ENCODE measurements at places on chromosomes 5 and 9.
A peak's percentile ranks its signal among the peaks of the same experiment; 100 is the strongest.

GRCh38 chr5:143274952-143275351 lies 128.5 kb downstream of the NR3C1 start:
- no peak for DNase-seq

- DNase-seq, result no peak
These were observed 721.3 kb upstream of the SEMA6A start for GRCh38 chr5:117295941-117296340.

DNA sequence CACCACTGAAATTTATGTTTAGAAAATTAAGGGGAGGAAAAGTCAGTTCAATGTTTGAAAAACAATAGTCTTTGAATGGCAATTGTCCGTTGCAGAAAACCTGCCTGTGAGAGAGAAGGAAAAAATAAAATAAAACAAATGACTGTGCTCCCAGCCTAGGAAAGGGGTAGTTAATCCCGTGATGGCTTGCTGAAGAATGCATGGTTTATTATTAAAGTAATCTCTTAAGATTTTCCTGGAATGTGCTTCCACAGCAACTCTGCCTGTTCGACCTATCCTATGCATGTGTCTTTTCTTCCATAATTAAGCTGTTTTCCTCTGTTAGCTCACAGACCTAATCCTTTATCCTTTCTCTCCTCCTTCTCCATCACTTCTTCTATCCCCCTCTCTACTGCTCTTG lies 2.4 kb upstream of the DAB2 start:
- DNase-seq, result no peak

DNA sequence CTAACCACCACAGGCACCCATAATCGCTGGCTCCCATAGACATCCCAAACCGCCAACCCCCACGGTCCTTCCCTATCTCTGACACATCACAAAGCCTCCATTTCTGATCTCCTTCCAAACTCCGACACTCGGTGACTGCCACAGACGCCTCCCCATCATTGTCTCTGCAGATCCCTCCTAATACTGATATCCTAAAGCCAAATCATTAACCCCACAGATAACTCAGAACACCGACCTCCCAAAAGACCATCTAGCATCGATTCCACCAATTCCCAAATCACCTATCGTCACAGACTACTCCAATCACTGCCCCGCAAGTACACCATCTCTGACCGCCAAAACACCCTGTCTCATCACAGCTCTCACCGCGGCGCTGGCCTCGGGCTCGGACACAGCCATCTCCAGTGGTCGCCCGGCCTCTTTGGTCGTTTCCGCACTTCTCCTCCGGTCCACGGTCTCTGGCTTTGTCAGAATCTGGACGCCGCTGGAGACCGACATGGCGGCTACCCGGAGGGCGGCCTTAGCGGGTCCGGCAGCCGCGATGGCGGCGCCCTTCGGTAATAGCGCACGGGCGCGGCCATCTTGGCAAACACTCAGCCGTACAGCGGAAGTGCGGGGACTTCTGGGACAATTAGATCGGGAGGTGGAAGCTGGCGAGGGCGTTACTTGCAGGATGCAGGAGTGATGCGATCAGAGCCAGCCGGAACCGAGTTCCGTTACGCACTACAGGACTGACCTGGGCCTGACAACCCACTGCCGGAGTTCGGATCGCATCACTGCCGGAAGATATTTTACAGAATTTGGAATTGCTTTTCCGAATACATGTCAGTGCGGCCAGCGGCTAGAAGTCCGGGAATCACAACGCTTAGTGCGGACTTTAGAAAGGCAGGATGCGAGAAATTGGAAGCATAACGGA lies at the start of gene ZFP37:
Gene ZFP37, minus strand, starts transcription at position 534 of the 916 bp plus-strand sequence. Its CDS starts 36 bp downstream, at position 498.
- peak; percentile 64 for DNase-seq

DNA sequence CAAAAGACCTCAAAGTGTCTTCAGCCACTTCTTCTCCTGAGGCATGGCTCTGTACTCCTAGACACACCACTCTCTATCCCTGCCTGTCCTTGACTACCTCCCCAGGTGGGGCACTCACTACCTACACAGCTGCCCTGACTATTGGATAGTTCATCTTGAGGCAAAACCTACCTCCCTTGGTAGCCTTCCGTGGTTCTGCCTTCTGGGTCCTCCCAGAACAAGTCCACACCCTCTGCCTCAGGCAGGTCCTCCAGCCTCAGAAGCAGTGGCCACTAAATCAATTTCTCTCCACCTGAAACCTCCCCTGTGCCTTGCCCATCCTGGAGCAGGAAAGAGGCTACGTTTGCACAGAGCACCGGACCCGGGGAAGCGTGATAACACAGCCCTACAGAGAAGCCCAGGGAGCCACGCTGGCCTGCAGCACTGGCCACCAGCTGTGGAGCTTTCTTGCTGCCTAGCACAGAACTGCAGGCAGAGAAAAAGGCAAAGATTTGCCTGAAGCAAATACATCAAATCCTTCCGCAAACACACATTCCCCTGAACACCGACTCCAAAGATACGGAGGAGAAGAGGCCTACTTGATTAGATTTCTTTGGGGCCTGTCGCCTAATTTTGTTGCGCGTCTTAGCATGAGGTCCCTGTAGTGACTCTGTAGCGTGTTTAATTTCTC lies 141.8 kb downstream of the C9orf50 start:
- no peak for DNase-seq

GRCh38 chr5:157541447-157542118 lies 34.0 kb downstream of the ADAM19 start:
- DNase-seq, result peak; percentile 18
